SW480 (cell line): ENCODE measurements at places on chromosomes 4 and X.

DNA sequence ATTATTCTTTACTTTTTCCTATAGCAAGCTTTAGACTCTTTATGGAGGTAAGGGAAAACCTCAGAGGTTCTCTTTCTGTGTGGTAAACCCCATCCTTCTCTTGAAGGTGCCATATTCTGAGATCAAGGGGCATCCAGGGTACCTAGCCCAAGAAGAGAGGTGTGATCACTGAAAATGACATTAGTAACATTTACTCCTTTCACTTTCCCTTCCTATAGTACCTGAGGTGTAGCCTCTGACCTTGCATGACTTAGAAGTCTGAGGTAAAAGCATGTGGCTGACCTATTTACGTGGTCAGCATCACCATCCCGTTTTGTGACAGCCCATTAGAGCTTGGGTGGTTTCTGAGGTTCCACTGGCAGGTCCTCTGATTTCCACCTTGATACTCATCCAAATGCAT lies 25.7 kb downstream of the SGMS2 start:
- DNase-seq = no peak

DNA sequence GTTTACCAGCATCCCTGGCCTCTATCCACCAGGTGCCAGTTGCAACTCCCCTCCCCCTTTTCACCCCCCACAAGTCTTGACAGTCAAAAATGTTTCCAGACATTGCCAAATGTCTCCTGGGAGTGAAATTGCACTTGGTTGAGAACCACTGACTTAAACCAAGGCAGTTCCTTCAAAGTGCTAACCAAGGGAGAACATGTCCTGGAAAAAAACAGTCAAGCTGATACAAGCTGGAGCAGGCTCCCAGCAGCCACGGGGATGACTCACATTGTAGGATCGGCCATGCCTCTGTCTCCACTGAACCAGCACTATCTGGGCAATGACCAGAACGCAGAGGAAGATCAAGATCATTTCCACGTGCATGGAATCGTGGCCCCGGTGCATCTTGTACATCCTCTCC lies 11.4 kb downstream of the RNF175 start:
- peak; percentile 17 for DNase-seq

DNA sequence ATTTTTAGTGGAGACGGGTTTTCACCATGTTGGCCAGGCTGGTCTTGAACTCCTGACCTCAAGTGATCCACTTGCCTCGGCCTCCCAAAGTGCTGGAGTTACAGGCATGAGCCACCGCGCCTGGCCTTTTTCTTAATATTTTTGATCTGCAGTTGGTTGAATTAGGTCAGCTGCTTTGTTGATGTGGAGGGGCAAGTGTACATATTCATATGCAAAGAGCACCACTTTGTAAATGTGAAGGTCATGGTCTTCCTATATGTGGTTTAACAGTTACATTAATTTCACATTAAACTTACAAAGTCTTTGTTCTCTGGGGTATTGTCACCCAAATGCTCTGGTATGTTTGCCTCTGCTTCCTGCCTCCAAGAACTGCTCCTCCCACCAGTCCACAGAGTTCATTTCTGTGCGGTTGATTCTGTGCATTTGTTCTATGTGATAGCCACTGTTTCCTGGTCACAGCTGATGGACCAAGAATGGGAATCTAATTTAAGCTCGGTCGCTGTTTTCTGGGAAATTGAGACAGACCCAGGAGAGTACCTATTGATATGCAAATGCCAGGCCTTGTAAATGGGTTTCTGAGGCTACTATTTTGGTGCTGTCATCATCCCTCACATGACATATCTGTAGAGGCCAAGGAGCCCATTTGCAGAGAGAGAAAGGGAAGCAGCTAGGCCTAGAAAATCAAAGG lies 26.9 kb upstream of the HPSE start:
- peak; percentile 17 for DNase-seq

DNA sequence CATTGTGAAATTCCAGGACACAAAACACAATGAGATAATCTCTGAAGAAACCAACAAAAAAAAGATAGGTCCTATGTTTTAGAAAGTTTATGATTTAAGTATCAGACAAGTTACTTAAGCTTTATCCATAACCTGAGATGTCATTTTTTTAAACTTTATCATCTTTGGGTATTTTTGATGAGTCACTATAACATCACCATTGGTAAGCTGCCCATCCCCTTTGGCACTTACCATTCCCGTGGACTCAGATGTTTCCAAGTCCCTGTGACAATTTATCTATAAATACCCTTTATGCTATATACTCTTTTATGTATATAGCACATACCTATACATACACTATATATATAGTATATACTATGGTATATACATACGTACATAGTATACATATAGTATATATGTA lies 198.9 kb upstream of the GEMIN8 start:
- DNase-seq = no peak

GRCh38 chr4:7968262-7968896 lies 28.7 kb upstream of the AFAP1 start:
- no peak for DNase-seq

GRCh38 chrX:150841456-150842197 lies 56.8 kb downstream of the CD99L2 start:
- DNase-seq = no peak

DNA sequence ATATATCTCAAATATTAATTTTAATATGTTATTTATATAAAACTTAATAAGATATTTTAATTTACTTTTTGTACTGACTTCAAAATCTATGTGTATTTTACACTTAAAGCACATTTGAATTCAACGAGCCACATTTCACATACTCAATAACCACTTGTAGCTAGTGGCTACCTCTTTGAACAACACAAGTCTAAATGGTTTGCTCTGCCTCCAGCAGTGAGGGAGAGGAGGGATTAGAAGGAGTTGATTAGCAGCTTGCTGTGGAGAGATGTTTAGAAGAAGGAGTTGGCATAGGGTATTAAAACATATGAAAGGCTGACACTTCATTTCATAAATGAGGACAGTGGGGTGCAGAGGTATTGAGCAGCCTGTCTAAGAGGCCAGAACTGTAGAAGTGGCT lies 124.0 kb downstream of the ARHGAP24 start:
- DNase-seq = no peak

GRCh38 chr4:139847602-139848001 lies 182.0 kb downstream of the MGST2 start:
- DNase-seq = no peak

GRCh38 chrX:106931831-106932491 lies 11.8 kb downstream of the CLDN2 start:
- no peak for DNase-seq

GRCh38 chr4:80201252-80202151 lies 4.2 kb downstream of the PRDM8 start:
- peak; percentile 22 for DNase-seq

DNA sequence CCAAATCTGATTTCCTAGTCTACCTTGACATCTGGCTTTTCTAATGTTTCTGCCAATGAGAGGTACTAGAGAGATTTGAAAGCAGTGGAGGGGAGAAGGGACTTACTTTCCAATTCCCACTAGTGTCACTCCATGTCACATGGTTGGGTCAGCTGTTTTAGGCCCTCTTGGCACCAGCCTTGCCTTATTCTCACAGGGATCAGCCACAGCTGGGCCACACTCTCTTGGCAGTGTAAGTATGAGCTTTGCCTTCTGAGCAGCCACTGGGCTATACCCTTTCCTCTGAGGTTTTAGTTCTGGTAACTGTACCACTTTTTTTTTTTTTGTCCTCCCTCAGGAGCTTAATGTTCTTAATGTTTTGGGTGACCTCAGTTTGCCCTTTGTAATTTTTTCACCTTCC lies 10.2 kb upstream of the ADH1C start:
- no peak for DNase-seq
